HuH-7 (cell line): ENCODE measurements at places on chromosomes 3 and 15.

DNA sequence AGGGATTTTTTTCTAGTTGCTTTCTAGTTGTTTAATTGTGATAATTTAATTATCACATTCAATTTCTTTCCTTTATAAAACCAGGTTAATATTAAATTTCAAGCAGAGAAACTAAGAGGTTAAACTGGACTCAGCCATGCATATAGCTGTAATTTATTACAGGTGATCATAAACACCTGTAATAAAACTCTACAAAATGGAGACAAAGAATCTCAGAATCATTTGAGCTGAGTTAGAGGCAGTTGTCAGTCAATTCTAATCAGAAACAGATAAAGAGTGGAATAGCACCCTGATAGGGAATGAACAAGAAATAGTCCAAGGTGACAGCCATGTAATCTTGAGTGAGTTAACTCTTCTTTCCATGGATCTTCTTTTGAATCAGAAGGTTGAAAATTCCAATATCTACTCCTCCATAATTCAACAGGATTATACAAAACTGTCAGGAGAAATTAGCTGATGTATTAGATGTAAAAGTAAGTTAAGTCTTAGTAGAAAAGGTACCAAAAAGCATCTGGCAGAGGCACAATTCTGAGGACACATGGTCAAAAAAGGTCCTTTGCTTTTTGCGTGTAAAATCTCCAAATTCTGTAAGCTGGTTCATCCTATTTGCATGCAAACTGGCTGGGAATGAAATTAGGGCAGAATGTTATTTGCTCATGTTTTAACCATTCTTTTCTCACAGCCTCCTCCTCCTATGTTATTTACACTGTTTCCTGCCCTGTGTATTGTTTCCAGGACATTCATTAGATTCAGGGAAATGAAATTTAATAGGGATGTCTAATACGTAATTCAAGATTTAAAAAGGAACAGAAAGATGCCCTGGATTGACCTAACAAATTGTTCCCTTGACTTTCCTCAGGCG is 39.4 kb upstream of the B3GNT5 start:
- DNase-seq = no peak

- DNase-seq = no peak
Observed at GRCh38 chr3:52771334-52771681, 568 bp upstream of the NEK4 start.

GRCh38 chr15:85624291-85624801 is 170.4 kb downstream of the KLHL25 start:
- DNase-seq = no peak

- DNase-seq = no peak
Observed at GRCh38 chr3:175093748-175094147, 234.6 kb downstream of the NAALADL2 start.

DNA sequence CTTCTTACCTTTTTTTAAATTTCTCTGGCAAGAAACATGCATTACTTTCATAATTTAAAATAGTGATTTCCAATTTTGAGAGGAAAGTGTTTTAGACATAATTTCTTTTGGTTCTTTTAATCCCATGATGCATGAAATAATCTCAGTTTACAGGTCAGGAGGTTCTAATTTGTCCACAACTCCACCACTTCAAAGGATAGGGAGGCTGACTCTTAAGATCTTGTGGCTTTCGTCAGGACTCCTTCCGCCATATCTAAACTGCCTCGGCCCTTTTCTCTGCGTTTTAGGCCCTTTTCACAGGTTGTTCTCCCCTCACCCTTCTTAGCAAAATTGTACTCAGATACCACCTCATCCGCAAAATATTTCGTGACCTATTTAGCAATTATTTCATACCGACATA is 8.0 kb downstream of the DYNC1LI1 start:
- no peak for DNase-seq

DNA sequence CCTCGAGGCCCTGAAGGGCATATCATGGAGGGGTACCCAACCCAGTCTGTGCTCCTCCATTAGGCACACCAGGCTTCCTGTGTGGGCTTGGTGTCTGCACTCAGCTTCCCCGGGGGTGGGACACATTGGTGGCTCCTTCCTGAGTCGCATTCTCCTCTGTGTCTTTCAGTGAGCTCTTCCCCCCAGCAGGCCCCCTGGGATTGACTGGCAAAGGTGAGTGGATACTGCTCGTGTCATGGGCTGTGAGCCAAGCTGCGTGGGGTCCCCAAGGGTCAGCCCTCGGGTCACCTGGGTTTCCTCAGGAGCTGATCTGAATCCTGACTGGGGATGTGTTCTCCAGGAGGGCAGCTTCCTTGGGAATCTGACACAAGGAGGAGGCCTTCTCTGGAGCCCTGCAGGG is 231.0 kb downstream of the SNRPN start:
- DNase-seq = no peak

- no peak for DNase-seq
Observed at GRCh38 chr3:12722226-12722625, 36.8 kb downstream of the TMEM40 start.

- DNase-seq = no peak
Observed at GRCh38 chr3:153925841-153926514, 195.2 kb upstream of the ARHGEF26 start.

DNA sequence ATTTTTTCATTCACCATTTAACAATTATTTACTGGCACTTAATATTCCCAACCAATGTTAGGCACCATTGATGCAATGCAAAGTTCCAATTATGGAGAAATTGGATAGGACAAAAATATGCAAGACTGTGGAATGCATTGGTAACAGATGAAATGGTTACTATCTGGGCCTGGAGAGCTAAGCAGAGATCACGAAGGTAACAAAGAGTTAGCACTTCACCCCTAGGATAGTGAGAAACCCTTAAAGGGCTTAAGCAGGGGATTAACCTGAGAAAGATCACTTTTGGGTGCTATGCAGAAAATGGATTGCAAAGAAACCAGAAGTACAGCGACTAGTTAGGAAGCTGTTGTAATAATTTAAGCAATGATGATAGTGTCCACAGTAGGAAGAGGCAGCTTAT is 129.6 kb upstream of the GPR149 start:
- no peak for DNase-seq

GRCh38 chr3:713006-713621 is 379.7 kb upstream of the CNTN6 start:
- no peak for DNase-seq

DNA sequence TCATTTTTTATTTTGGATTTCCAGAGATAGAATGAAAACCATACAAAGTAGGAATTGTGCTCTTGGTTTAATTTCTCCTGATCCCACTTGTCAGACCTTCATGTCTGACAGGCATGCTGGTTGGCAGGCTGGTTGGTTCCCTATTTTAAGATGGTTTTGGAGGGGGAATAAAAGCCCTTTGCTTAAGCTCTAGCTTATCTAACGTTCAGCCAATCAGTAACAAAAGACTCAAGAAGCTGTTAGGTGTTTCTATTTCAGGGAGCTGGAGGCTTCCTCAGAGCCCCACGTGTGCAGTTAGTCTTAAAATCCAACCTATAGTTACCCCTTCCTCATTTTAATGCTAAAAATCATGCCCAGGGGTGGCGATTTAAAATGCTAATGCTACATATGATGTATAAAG is 40.5 kb upstream of the XIRP1 start:
- DNase-seq = no peak

DNA sequence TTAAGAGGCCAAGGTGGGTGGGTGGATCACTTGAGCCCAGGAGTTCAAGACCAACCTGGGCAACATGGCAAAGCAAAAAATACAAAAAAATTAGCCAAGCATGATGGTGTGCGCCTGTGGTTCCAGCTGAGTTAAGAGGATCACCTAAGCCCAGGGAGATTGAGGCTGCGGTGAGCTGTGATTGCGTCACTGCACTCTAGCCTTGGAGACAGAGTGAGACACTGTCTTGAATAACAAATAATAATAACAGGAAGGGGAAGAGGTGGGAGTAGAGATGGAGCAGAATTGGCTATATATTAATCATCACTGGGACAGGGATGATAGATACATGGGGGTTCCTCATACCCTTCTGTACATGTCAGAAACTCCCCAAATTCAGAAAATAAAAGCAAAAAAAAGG is 23.8 kb upstream of the NMB start:
- DNase-seq = no peak

- no peak for DNase-seq
Observed at GRCh38 chr3:59094446-59094845, 44.6 kb upstream of the CFAP20DC start.

- no peak for DNase-seq
Observed at GRCh38 chr15:65902373-65902772, 33.1 kb downstream of the RAB11A start.

- DNase-seq = no peak
Observed at GRCh38 chr15:33844186-33844585, 124.1 kb upstream of the CHRM5 start.

DNA sequence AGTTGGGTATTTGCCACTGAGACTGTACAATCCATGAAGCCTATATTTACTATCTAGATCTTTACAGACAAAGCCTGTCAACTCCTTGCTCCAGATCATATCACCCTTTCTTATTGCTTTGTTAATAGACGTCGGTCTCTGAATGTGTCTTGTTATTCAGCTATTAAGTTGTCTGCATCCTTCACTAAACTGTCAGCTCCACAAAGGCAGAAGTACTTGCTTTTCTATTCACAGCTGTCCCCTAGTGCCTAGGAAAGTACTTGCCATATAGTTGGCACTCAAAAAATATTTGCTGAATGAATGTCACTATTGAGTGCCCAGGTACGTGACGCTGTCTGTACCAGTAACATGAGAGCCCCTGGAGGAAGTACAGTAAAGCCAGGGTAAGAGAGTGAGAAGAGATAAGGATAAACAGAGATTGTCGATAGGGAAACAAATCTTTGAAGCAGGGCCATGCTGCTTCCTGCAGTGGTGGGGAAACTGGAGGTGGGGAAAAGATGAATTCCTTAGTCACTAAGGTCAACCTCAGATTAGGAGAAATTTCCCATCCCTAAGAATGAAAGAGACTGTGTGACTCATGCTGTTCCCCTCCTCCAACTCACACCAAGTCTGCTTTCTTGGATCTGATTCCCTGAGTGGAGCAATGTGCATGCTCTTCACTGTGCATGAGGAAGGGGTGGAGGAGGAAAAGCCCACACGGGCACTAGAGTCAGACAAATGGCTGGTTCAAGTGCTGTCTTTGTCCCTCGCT is 36.3 kb downstream of the PRICKLE2 start:
- DNase-seq = no peak

GRCh38 chr3:123229145-123229544 is 27.4 kb downstream of the SEC22A start:
- DNase-seq = no peak

DNA sequence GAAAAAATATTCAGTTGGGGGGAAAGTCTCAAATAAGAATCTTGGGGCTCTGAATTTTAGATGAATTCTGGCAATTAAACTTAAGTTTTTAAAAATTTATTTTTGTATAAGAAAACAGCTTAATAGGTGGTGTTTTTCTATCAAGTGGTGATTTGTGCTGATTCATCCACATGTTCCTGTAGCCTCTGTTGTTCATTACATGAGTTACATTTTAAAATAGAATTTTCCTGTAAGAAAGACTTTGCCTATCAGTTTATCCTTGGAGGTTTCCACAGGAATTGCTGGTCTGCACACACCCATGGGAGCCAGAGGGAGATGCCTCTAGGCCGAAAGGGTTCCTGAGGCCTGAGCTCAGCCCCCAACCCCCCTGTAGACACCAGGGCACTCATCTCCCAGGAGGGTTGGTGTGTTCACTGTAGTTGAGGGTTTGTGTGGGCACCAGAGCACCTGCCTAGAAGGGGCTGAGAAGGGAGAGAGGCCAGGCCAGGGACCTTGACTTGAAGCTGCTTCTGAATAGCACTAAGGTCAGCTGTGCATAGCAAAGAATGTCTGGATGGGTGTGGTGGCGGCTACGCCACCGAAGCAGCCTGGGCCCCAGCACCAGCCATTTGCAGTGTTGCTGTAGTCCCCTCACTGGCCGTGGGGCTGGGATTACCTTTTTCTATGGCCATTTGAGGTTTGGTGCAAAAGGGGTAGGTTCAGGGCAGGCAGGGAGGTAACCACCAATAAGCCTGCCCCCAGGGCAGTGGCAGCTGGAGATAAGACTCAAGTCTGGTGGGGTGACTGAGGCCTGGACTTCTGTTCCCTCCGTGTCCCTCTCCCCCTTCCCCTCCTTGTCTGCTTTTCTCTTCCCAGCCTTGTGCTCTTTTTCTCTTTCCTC is 11.9 kb downstream of the DNAJA4 start:
- DNase-seq = no peak
